Stimulated activated CD4-positive, alpha-beta T cell treated with anti-CD3 and anti-CD28 coated beads, TNF-alpha, amount 100 ng/mL, for 24 hours (primary cell): ENCODE measurements at places on chromosomes 13 and 19.

DNA sequence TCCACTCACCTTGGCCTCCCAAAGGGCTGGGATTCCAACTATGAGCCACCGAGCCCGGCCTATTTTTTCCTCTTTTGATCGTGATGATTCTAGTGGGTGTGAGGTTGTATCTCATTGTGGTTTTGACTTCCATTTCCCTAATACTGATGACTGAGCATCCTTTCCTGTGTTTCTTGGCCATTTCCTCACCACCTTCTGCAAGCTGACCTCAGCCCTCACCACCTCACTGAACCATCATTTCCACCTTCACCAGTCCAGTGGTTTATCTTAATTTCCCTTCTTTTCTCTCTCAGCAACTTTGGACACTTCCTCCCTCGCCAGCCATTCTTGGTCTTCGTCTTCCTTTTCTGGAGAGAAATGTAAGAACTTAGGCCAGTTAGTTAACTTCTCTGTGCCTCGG, 13.0 kb upstream of the BICRA start:
- DNase-seq = no peak

DNA sequence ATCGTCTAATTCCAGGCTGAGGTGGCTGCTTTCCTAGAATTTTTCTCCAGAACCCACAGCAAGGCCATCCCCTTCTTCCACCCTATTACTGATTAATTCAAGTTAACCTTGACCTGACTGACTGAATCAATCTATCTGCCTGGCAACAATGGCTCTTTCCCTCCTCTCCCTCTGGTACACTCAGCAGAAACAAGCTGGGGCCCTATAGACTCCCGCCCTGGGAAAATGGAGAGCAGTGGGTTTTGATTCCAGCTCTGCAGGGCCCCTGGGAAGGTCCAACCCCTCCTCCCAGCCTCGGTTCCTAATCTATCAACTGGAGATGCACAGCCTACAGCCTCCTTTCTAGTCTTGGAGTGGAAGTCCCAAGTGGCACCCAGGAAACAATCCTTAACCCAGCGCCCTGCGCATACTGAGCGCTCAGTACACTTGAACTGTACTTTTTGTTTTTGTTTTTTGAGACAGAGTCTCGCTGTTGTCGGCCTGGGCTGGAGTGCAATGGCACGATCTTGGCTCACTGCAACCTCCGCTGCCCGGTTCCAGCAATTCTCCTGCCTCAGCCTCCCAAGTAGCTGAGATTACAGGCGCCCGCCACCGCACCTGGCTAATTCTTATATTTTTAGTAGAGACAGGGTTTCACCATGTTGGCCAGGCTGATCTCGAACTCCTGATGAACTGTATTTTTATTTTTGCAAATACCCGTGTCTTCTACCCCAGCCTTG, 5.2 kb upstream of the C3 start:
- no peak for DNase-seq

DNA sequence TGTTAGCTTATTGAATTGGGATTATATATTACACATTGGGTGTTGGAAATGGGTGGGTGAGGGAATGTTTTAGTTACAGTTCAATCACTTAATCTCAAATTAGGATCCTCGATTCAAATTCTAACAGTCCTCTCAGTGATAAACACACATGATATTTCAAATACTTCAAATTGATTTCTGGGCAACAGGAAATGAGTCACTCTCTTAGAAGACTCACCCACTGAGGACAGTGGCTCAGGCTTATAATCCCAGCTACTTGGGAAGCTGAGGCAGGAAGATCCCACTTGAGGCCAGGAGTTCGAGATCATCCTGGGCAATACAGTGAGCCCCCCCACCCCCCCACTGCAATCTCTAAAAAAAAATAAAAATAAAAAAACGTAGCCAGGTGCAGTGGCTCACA, 435.3 kb downstream of the KLF12 start:
- no peak for DNase-seq

DNA sequence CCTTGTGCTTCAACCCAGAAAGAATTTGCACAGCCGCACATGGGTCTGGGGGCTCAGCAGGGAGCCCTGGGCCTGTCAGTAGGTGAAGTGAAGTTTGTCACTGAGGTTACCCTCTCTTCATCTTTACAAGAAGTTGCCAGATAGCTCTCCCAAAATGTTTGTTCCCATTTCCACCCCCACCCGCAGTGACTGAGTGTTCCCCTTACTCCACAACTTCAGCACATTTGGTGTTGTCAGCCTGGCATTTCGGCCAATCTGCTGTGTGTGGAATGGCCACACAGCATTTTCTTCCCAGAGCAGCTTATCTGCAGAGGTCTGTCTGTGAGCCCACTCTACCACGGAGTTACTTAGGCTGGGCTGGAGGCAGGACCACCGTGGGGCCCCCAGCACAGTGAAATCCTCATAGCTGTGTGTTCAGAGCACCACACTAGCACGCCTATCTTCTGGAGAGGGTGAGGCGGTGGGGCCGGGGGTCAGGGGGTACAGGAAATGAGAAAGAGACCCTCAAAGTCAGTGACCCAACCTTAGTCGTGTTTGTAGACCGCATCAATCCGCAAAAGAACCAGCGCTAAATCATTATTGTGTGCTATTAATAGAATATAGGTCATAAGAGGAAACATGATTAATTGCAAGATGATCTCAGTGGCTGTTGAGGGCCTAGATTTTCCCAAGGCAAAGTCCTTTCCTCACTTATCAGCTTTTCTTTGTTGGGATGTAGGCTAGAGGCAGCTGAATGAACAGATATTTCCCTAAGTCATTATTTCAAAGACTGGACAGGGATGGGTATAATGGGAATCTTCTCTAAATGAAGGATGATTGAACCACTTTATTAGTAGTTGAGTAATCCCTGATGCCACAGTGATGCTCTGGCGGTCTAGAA, 116.0 kb downstream of the SIPA1L3 start:
- DNase-seq = no peak

DNA sequence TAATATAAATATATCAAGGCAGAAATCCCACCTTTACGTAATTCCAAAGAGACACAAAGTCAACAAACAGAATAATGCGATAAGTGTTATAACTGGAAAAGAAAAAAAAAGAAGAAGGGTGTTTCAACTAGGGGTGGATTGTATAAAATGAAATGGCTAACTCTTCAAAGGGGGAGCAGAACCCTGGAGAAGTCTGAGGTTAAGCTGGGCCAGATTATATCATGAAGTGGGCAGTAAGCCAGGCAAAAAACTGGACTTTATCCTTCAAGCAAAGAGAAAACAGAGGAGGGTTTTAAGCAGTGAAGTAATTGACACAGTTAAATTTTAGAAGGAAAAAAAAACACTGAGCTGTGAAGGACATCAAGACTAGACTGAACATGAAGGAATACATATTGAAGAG, 41.9 kb downstream of the TBC1D4 start:
- no peak for DNase-seq

- no peak for DNase-seq
Observed at GRCh38 chr19:6103894-6104293, 6.4 kb downstream of the RFX2 start.

DNA sequence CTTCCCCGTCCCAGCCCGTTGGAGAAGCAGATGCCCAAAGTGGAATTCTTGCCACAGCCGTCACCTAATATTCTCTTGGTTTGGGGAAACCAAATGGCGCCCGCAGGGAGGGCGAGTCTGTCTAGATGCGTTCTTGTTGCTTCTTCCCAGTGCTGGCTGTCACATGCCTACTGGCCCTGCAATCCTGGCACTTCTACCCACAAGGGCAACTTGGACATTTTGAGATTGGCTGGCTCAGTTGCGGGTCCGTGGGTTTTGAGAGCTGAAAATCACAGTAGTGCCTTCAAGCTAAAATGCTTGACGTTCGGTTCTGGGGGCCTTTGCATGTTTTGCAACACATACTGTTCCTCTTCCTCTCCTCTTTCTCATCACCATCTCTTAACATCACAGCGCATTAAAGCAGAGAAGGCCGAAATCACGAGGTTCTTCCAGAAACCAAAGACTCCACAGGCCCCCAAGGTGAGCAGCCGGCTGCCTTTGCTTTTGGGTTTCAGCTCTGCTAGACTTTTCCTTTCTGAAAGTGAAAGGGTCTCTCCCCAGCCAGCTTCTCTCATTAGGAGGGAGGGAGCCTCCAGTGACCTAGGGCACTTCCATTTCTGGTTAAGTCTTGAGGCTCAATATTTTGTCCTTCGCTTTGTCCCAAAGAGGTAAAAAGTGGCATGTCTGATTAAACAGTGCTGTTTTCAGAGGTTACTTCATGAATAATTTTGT, 21.1 kb downstream of the CHAF1A start:
- DNase-seq = no peak

- no peak for DNase-seq
Observed at GRCh38 chr19:5955636-5955935, 22.4 kb downstream of the RANBP3 start.

GRCh38 chr19:42333975-42334696, 8.7 kb downstream of the MEGF8 start:
- no peak for DNase-seq

DNA sequence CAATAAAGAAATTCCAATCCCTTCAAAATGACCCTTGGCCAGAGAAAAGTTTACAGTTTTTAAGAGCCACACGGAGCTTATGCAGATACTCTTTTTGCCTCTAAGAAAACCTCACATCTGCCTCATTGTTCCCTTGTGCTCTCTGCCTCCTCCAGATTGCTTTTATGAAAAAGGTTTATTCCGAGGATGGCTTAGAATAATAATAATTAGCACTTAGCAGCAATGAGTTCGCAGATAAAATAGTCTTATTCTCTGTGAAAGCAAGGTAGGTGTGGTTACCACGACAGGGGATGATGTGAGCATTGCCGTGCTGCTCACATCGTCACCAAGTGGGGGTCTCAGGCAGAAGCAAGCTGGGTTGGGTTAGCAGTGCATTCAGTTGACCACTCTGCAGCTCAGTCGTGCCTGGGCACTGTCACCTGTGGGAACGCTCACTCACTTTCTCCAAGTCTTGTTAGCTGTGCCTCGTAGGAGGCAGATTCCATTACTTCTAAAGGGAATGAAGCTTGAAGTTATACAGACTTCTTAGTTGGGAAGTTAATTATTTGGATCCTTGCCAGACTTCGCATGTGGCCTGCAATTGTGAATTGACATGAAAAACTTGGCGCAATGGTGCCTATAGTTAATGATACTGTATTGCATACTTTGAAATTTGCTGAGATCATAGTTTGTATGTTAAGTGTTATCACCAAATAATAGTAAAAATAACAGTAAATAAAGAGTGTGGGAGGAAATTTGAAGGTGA, 157.2 kb downstream of the MYO16 start:
- DNase-seq = no peak
